ENCODE measurements at places on chromosomes 12 and 14.
A peak's percentile ranks its signal among the peaks of the same experiment; 100 is the strongest.

GRCh38 chr12:45509187-45509586 is 220.3 kb upstream of the ARID2 start:
- no peak for DNase-seq

DNA sequence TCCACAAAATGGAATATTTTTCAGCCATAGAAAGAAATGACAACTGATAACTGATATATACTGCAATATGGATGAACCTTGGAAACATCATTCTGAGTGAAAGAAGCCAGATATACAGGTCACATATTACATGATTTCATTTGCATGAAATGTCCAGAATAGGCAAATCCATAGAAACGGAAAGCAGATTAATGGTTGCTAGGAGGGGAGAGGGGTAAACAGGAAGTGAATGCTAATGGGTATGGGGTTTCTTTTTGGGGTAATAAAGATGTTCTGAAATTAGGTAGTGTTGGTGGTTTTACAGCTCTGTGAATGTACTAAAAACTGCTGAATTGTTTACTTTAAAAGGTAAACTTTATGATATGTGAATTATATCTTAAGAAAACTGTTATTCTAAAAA is 6.5 kb downstream of the RAD51AP1 start:
- DNase-seq = no peak

DNA sequence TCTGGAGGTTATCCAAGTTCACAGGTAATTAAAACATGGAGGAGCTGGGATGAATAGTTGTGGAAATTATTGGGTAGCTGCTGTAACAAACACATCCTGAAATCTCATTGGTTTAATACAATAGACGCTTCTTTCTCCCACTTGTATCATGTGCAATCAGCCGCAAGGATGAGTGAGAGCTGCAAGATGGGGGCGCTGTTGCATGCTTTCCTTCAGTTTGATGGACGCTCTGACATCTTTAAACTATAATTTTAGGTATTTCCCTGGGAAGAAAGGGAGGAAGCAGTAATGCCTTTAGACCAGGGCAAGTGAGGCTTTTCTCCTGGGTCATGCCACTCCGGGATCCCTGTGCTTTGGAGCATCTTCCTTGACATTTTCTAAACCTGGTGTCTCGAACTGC is 178.7 kb downstream of the PAWR start:
- DNase-seq = no peak

DNA sequence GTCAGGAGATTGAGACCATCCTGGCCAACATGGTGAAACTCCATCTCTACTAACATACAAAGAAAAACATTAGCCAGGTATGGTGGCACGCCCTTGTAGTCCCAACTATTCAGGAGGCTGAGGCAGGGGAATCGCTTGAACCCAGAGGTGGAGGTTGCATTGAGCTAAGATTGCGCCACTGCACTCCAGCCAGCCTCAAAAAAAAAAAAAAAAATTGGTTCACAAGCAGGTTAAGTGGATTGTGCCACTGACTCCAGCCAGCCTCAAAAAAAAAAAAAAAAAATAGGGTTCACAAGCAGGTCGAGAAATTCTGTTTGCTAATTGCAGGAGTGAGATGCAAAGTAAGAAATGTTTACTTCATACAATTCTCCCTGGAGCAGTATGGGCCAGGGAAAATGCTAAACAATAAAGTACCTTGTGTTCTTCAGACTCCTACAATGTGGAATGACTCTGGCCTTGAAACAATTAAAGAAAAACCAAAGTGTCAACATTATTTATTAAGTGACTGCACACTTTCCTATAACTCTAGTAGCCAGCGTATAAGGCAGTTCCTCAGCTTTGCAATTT is 6.1 kb downstream of the EDDM3B start:
- DNase-seq = no peak

DNA sequence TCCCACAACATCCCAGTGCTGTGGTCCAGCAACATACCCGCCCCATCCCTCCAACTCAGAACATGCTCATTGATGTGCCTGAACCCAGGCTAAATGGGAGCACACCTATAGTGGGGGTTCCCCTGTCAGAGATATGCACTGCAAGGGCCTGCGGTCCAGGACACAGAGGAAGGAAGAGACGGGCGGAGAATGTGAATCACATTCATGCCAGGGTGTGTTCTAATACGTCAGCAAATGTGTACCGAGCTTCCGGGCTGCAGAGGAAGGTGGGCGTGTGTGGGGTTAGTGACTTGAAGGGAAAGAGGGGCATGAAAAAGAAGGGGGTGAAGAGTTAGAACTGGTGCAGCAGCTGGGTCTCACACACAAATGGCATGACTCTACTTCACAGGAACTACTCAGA is 83.7 kb downstream of the DPF3 start:
- DNase-seq = peak; percentile 63

Measured in activated CD4-positive, alpha-beta T cell treated with anti-CD3 and anti-CD28 coated beads, Interleukin-2, amount 50 U/mL, for 16 hours (primary cell).